ENCODE measurements at places on chromosomes 7 and 10. TPM values are rescaled to one million over a fixed set of nuclear protein-coding genes. Genes with fewer than 3 reads are reported as not detected.

GRCh38 chr10:1661859-1662437, 75.4 kb downstream of the ADARB2 start:
- DNase-seq, result no peak

DNA sequence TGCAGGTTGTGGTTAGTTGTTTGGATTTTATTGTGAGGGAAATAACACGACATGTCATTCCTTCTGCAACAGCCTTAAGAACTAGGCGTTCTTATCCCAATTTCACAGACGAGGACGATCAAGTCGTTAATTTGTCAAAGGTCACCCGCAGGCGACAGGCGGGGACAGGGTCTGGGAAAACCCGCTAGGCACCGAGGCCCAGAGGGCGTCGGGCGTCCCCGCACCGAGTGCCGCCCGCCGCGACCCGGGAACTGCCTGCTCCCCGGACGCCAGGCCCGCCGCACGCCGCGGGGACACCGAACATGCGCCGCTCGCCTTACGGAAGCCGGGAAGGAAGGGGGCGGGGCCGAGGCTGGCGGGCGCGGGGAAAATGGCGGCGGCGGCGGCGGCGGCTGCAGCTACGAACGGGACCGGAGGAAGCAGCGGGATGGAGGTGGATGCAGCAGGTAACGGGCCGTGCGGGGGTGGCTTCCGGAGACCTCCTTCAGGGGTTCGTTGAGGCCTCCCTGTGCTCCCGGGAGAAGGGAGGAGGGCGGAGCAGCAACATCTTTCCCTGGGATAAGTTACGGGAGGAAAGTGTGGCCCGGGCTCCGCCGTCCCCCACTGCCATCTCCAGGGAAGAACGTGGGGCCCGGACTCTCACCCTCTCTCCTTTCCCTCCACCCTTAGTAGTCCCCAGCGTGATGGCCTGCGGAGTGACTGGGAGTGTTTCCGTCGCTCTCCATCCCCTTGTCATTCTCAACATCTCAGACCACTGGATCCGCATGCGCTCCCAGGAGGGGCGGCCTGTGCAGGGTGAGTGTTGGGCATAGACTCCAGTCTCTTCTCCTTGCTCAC, at the start of gene COPS6:
Gene COPS6 (plus strand): TSS at position 349 of the 837 bp plus-strand sequence. CDS start 22 bp downstream, at position 371.
- peak; percentile 86 for DNase-seq

DNA sequence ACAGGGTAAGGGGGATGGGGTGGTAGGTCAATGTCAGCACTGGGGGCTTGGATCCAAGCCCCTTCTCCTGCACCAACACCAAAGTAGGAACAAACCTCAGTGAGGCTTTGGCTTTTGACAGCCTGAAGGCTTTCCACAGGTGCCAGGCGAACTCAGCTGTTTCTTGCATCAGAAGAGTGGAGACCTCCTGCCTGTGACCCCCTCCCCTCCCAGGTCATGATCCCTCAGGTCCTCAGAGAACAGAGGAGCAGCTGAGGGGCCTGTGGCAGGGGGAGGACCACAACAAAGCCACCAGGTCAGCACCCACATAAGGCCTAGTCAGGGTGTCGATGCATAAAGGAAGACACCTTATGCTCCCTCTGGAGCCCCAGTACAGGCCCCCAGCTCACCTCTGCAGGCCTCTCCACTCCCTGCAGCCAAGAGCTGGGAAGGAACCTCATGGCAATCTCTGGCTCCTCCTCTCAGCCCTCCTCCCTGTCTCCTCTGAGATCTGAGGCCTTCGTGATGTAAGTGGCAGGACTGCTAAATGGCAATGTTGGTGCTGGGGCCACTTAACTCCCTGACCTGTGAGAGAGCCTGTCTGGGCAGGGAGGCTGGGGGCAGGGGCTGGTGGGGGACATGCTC, 19.1 kb upstream of the PRRT4 start:
- DNase-seq, result no peak

DNA sequence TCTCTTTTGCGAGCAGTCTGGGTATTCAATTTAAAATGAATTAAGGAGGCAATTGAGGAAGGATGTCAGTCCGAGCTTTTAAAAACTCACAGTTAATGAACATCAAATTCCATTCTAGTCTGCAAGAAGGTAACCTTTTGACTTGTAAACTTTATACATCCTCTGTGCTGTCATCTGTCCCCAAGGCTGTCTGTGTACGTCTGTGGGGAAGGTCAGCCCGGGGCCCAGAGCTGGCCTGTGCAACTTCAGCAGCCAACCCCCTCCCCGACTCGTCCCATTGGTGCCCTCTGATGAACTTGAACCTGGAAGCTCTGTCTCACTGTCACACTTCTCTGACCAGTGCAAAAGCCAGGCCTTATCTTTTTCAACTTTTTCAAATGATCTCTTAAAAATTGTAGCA, 80.3 kb downstream of the CCDC3 start:
- DNase-seq, result no peak

DNA sequence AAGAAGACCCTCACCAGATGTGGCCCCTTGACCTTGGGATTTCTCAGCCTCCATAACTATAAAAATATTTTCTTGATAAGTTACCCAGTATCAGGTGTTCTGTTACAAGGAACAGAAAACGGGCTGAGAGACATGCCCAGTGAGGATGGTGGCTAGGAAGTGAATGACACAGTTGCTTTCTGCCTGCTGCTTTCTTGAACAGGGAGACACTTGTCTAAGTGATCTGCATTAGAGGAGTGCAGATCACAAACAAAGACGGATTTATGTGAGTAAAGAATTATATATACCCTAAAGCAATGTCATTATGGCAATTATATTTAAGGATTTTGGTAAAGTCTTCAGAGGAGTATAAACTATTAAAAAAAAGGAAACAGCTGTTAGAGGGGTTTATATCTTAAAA, 169.2 kb upstream of the AHR start:
- DNase-seq, result no peak

GRCh38 chr7:106570948-106571418, 90.0 kb downstream of the CCDC71L start:
- no peak for DNase-seq

COA1 gene
- total RNA-seq, result 58.5 TPM

TASOR2 gene
- 82.9 TPM for total RNA-seq

Data from tibial nerve (tissue), 4 donors.